ENCODE measurements at places on chromosomes 5 and 9. TPM values are rescaled to one million over a fixed set of nuclear protein-coding genes. Genes with fewer than 3 reads are reported as not detected.

Gene ANKDD1B
- 1.2 TPM for total RNA-seq

Gene COL23A1
- not detected for total RNA-seq

Gene RXFP3
- total RNA-seq: not detected

Gene CXCL14
- not detected for total RNA-seq

Gene ORM2
- total RNA-seq: not detected

Gene SV2C
- not detected for total RNA-seq

Gene IRX1
- 66.8 TPM for total RNA-seq

Gene ARL10
- total RNA-seq: 13.0 TPM

Gene PCDHB14
- 0.22 TPM for total RNA-seq

Gene TMC1
- total RNA-seq: 0.79 TPM

Gene ADAMTS19
- total RNA-seq: not detected

Gene LCN2
- total RNA-seq: 0.54 TPM
